Hematopoietic multipotent progenitor cell treated with erythropoietin and hydrocortisone succinate and interleukin-3 and kit ligand, for 15 days (in vitro differentiated cells): ENCODE measurements at places on chromosomes 6 and 20.

GRCh38 chr6:157539421-157539822, 158.4 kb downstream of the ZDHHC14 start:
- no peak for DNase-seq

DNA sequence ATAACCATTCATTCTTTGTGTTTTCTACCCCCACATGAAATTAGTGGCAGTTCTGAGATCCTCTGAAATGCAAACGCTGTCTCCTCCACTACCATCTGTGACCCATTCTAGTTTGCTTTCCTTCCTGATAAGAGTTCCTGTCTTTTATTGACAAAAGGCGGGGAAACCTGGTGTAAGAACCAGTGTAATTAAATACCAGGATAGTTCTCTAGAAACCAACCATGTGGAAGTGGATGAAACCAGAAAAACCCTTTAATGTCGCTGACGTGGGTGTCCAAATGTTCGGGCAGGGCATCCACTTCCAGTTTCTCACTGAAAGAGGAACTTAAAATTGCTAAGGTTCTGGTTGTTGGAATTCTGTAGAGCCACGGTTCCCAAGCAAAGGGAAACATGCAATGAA, 79.1 kb downstream of the TNFRSF21 start:
- DNase-seq = no peak

- DNase-seq = no peak
These were observed 19.8 kb upstream of the ADRM1 start for GRCh38 chr20:62282877-62283503.

GRCh38 chr20:36149469-36149868, 5.1 kb upstream of the EPB41L1 start:
- DNase-seq = no peak

GRCh38 chr6:170245475-170245992, 45.3 kb downstream of the DLL1 start:
- no peak for DNase-seq

DNA sequence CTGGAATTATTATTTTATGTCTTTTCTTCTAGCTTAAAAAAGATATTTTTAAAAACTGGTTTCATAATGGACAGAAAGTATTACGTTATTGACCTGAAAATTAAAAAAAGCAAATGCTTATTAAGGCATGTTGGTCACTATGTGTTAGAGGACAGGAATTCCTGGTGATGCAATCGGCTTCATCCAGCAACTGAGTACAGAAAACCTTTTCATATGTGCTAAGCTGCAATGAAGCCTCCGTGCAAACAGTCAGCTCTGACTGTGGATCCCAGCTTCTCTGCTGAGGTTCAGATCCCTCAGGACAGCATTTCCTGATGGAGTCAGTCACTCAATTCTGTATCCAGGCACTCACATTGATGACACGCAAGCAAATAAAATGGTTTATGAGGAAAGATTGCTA, 22.7 kb upstream of the BMP2 start:
- no peak for DNase-seq

DNA sequence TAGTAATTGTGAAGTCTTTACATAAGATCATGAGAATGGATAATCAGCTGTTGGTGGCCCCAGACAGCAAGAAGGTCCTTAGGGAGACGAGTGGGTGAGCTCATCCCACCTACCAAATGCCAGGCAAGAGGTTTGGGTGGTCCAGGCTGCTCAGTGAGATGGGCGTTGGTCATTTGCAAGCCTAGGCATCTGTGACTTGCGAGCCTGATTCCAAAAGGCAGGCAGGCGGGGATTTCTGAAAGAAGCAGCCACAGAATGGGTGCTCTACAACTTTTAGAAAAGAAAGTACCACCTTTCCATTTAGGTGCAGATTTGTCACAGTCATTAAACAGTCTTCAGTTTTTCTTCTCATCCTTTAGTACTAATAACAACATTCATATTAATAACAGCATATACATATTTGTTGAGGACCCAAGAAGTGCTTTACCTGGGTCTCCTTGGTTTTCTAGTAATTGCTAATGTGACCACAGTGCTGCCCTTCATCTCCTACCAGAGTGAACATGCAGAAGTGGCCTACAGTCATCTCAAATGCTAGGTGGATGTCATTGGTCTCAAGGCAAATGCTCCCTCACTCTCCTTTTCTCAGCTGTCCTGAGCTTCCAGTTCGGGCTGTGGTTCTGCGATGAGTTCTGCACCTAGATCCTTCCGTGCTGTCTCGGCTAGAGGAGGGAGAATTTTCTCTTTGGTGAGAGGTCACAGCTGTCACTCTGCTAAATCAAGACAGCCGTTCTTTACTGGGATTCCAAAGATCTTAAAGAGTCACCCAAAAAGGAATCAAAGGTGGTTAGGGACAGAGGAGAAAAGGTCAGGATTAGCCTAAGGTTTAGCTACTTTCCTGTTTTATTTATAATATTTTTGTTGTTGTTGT, 2.7 kb downstream of the WRNIP1 start:
- DNase-seq = peak; percentile 39

DNA sequence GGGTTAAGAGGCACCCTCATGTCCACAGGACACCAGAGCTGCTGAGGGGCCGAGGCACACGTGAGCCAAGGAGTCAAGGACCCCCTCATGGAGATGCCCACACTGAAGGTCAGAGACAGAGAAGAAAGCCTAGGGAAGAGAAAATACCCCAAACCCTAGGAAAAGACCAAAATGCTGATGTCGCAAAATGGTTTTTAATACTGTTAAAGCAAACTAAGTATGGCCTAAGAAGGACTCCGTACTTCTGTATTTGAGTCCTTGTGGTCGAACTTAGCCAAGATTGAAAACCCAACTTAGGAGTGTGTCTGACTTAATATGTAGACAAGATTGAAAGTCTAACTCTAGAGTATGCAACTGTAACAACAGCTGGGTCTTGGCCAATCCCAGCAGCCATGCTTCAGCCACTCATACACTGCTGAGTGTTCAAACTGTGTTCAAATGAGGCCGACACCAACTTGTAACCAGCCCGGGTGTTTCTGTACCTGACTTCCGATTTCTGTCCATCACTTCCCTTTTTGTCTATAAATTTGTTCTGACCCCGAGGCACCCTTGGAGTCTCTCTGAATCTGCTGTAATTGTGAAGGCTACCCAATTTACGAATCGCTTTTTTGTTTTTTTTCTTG, 92.6 kb upstream of the AGPAT4 start:
- no peak for DNase-seq

DNA sequence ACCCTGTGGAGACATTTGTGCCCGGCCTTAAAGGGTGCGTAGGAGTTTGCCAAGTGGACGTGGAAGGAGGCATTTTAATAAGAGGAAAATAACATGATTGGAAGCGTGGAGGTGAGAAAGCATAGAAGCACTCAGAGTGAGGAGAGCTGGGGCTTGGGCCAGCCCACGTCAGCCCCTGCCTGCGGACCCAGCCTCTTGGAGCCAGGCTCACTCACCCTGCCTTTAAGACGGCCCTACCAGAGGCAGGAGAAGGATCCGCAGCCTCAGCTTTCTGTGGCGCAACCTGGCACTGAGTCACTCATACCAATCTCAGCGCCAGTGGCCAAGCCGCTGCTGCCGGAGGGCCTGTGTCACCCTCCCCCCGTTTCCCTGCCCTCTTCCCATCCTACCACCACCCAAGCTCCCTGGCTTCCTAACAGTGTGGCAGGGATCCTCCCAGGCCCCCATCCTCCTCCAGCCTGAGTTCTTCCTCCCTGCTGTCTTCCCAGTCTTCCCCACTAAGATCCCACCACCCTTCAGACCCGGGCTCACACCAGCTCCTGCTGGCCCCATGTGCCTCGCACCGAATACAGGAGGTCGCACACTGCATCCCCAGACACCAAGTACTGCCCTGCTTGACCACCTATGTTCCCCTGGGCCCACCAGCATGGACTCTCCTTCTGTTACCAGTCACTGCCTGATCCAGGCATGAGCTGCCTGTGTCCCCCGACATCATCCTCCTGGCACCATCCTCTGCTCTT, 285.2 kb downstream of the UST start:
- DNase-seq = no peak

DNA sequence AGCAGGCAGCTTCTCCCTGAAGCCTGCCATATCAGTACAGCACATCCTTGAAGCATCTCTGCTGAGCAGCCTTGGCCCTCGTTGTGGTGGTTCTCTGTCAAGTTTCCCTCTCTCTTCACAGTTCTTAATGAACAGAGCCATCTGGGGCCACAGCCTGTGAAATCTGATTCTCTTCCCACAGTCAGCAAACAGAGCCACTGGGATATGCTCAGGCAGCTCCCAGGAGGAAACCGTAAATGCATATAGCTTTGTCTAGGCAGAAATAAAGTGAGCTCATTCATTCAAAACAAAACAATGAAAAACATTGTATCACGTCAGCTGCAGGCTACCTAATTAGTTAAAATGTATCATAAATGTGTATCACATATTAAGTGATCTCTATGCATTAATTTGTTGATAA, 80.3 kb downstream of the TBC1D7 start:
- DNase-seq = no peak

GRCh38 chr20:25485872-25486271, 78.4 kb downstream of the GINS1 start:
- DNase-seq = no peak

GRCh38 chr6:124956018-124956417, 6.2 kb upstream of the RNF217 start:
- DNase-seq = no peak

DNA sequence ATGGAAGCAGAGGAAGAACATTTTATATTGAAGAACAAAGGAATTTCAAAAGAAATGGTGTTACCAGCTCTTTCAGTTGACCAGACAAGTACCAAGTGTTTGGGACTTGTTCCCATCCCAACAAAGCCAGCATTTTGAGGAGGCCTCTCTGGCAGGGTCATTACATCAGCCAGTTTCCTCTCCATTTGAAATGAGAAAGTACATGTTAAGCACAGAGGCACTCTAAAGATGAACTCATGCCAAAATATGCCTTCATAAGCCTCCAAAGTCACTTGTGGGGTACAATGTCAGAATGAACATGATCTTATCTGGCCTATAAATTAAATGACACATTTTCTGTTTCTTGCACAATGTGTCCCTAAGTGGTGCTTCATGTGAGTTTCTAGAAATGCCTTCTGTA, 223.9 kb downstream of the PRL start:
- no peak for DNase-seq

DNA sequence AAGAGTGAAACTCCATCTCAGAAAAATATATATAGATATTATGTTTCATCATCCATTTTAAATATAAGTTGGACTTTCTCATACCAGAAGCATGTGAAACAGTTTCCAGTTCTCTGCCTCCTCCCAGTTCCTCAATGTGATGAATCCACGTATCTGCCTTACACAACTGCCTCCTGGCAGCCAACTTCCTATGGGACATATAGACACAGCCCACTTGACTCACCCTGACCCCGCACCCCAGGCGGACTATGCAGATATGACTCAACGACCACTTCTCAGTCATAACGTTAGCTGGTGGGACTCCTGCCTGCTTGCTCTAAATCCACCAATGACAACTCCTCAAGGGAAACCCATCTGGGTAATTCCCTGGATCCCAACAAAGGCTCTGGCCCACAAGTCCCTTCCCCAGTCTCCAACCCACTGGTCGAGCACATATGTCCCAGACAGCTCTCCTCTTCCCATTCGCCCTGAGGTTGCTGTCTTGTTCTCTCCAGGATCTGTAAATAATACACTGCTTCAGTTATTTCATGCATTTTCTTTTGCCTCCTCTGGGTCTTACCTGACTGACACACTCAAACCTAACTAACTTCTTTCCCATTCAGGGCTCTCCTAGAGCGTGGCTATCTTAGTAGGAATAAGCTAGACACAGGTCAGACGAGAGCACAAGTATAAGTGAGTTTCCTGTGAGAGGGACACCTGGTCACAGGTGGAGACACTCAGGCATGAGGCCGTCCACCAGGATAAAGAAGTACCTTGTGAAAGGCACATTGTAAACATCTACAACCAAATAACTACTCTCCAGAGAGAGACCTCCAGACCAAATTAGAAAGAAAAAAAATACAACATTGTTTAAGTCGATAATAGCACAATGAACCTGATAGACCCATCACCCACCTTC, 548.5 kb downstream of the CD83 start:
- no peak for DNase-seq

DNA sequence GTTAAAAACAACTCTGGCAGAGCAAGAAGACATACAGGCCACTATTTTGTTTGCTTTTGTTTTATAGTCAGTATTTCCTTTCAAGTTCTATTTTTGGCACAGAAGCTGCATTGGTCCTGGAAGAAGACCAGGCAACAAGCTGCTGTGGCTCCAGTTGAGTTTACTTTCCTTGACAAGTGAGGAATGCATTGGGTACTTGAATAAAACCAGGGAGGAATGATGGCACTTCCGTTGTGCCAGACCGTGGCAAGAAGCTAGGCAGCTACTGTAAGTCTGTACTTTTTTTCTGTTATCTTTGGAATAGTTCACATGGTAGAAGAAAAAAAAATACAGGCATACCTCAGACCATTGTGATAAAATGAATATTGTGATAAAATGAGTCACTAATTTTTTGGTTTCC, 66.3 kb downstream of the NCOA3 start:
- DNase-seq = no peak

GRCh38 chr6:4017834-4018170, 61.1 kb downstream of the FAM217A start:
- DNase-seq = no peak

GRCh38 chr6:51675922-51676275, 411.5 kb downstream of the PKHD1 start:
- no peak for DNase-seq

- no peak for DNase-seq
These were observed 47.0 kb downstream of the MYH7B start for GRCh38 chr20:35002426-35003210.

DNA sequence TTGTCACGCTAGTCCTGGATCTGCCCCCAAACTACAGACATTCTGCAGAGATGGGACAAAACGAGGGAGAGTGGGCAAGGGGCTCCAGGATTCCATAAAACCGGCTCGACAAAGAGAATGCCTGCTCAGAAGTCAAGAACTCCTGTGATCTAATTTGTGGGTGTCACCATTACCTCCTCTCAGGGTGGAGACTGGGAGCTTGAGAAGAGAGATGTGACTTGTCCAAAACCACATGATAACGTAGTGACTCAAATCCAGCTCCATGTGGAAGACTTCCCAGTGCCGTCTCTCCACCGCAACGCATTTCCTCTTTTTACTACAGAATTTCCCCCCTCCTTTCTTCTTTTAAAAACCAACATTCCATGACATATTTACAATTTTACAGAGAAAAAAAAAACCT, 44.3 kb downstream of the TRERF1 start:
- no peak for DNase-seq

DNA sequence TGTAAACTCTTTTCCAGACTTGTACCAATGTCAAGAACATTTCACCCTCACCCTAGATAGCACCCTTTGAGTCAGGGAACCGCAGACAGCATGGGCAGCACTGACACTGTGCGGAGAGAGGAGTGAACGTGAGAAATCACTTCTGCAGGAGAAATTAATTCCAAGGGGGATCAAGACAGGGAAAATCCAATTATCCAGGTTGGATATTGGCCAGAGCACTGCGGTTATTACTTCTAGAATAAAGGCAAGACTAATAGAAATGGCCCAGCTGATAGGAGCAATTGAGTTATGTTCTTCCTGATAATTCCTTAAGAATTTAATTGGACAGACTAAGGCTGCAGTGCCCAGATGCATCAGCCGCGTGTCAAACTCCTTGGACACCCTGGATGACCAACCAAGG, 179.6 kb downstream of the SMOC2 start:
- no peak for DNase-seq
